ENCODE measurements at places on chromosomes 12 and 14.

DNA sequence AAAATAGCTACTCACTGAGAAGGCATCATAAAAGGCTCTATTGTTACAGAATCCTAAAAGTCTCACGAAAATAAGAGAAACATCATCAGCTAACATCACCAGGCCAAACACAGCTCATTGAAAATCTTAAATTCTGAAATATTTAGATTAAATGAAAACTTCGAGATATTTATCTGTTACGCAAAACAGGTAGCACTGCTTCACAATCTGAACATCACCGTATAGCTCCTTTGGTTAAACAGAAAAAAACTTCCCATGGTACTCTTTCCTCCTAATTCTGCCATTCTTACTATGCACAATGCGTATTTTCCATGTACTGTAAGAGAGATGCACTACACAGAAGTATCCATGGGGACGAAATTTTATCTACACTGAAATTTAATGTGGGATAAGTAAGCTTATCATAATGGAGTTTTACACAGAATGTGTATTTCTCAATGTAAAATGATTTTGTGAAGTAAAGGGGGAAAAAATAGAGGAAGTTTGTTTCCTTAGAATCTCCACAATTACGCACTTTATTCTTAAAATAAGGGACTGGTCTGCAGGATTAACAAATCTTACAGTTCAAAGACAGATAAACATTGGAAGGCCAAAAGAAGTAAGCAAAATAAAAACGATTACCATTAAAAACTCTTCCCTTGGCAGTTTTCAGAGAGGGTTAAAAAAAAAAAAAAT lies 1.9 kb downstream of the SGPP1 start:
- no peak for DNase-seq

- DNase-seq: no peak
These were observed 45.2 kb downstream of the GRIP1 start for GRCh38 chr12:66633676-66634075.

- DNase-seq: no peak
These were observed 753 bp downstream of the ACRBP start for GRCh38 chr12:6646276-6647082.

DNA sequence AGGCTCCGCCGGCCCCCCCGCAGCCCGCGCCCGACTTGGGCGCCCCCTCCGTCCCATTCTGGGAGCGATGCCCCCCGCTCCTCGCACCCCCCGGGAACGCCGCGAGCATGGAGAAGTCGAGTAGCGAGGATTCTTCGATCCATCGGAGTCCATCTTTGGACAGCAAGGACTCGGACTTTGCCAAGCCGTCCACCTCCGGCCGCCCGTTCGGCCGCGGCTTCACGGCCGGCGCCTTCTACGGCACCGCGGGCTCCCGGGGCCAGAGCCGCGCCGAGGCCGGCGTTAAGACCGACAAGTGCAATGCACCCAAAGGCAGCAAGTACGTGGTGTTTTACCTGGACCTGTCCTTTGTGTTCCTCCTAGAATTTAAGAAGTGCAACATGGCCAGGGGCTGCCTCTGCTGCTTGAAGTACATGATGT lies 123.6 kb downstream of the TSPAN9 start:
- DNase-seq: no peak

- no peak for DNase-seq
These were observed 34.4 kb upstream of the DLK1 start for GRCh38 chr14:100692256-100692655.

DNA sequence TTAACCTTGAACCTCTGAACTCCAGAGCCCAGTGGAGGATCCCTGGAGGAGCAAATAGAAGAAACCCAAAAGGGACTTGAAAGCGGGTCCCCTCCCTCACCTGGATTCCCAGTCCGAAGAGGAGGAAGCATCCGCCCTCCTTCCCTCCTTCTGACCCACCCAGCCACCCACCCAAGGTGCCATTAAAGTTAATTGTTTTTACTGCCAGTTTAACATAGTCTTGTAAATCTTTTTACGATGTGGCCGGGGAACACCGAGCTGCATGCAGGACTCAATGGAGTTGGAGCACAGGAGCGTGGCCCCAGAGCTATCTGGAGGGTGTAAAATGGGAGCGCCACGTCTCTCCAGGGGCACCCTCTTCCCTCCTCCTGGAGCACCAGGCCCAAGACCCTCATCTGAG lies 49.9 kb upstream of the TBX3 start:
- DNase-seq: no peak

DNA sequence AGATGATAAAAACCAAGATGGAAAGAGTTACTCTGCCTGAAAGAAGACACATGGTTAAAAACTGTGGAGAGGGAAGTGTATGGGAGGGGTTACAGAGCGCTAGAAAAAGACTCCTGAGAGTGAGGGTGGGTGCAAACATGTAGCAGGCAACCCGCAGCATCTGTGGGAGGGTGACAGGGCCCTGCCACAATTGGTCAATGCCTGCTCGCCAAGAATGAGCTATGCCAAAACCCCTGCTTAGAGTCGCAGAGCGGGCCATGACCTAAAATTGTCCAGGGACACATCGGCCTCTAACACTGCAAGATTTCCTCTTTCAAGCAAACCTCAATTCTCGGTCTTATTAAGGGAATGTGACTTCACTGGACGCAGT lies 700 bp downstream of the PRKAG1 start:
- DNase-seq: peak; percentile 48

GRCh38 chr14:53663709-53664108 lies 292.9 kb downstream of the BMP4 start:
- no peak for DNase-seq

- no peak for DNase-seq
These were observed 22.1 kb downstream of the PRKCH start for GRCh38 chr14:61343471-61343870.

DNA sequence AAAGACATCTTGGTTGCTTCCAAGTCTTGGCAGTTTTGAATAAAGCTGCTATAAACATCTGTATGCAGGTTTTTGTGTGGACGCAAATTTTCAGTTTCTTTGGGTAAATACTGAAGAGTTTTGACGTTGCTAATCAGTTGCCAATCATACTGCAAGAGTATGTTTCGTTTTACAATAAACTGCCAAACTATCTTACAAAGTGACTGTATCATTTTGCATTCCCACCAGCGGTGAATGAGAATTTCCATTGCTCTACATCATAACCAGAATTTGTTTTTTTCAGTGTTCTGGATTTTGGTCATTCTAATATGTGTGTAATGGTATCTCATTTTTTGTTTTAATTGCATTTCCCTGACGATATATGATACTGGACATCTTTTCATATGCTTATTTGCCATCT lies 190.8 kb upstream of the PARP11 start:
- no peak for DNase-seq

- no peak for DNase-seq
These were observed 4.8 kb downstream of the PRKCH start for GRCh38 chr14:61326146-61326545.

- no peak for DNase-seq
These were observed 1.8 kb upstream of the PTPN21 start for GRCh38 chr14:88556581-88556980.

DNA sequence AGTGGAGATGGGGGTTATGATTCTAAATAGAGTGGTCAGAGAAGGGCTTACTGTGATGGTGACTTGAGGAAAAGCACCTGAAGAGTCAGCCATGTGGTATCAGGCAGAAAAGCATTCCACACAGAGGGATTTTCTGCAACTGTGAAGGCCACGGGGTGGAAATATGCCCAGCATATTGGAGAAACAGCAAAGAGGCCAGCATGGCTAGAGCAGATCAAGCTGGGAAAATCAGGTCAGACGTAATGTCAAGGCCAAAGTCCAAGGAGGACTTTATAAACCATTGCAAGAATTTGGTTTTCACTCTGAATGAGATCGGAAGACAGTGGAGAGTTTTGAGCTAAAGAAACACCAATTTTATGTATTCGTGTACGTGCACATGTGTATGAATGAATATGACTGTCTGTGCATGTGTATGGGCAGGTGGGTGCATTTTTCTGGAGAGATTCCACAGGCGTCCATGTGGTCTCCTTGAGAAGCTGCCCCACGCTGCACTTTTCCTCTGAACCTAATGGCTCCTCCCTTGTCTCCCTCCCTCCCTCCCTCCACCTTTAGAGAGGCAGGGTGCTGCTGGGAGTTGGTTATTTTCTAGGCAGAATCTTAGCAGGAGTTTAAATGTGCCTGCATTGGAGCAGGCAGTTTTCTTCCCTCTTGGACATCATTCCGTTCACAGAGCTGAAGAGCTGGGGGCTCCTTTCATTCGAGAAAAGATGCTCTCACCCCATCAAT lies 97.4 kb upstream of the PPP4R3A start:
- no peak for DNase-seq

DNA sequence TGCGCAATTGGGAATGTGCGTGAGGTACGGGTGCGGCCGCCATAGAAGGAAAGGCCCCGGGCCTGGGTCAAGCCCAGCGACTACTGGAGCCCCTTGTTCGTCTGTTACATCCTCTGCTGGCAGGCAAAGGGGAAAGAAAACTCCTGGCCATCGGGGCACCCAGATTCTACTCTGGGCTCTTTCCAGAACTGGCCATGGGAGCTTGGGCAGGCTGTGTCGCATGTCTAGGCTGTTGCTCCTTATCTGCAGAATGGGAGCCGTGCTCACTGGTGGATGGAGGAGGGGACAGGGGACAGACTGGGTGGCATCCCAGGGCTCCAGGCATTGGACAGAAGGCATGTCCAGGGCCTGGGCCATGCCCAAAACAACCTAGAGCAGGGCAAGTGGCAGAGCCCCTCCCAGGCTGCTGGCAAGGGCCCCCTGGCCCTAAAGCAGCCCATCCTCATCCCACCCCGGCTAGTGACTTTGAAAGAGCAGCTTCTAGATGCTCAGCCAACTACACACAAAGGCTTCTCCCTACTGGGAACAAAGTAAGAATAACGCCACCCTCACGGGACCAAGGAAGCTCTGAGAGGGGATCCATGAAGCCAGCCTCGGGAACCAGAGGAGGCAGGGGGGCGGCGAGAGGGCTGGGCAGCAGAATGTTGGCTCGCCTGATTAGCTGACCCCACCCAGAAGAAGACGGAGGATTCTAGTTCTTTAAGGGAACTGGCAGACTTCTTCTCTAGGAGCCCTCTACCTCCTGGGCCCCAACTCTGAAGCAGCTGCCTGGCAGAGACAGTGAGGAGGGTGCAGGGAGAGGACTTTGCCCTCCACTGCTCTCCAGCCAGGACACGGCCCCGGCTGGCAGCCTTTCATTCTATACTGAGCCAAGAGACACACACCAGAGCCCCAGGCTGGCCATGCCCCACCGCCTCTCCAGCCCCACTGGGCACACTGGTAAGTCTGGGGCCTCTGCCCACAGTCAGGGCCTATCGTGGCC lies 96.8 kb downstream of the SINHCAF start:
- no peak for DNase-seq

- peak; percentile 53 for DNase-seq
These were observed 101.1 kb upstream of the DCD start for GRCh38 chr12:54749191-54749818.

GRCh38 chr12:49358483-49359141 lies 8.7 kb upstream of the SPATS2 start:
- DNase-seq: peak; percentile 60

DNA sequence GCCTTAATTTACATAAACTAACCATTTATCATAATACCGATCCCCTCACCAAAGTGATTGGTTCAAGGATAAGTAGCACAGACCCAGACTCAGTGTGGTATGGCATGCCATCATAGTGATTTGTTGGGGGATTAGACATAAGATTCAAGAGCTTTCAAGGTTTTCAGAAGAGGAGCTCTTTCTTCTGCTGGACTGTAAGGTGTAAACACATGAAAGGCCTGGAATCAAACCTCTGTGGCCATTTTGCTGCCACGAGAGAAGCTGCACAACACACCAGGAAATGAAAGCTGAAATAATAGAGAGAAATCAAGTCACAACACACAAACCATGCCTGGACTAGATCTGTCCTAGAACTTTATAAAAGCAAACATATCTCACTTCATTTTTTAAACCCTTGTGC lies 30.8 kb downstream of the BTG1 start:
- DNase-seq: no peak

DNA sequence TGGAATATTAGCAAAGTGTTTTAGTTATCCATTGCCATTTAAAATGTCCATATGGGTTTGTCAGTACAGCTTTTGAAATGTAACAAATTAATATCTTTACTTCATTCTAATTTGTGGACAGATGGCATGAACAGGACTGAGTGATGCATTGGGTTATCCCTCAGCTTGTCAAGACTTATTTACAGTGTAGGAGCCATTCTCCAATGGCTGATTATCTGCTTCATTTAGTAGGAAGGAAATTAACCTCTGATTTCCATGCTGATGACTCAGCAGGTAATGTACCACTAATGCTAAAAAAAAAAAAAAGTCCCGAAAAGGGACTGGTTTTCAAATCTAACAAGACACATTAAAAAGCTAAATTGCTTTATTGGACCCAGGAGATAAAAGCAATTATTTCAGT lies 1149.0 kb upstream of the USP15 start:
- no peak for DNase-seq

GRCh38 chr12:60758224-60758623 lies 1162.4 kb downstream of the SLC16A7 start:
- no peak for DNase-seq

DNA sequence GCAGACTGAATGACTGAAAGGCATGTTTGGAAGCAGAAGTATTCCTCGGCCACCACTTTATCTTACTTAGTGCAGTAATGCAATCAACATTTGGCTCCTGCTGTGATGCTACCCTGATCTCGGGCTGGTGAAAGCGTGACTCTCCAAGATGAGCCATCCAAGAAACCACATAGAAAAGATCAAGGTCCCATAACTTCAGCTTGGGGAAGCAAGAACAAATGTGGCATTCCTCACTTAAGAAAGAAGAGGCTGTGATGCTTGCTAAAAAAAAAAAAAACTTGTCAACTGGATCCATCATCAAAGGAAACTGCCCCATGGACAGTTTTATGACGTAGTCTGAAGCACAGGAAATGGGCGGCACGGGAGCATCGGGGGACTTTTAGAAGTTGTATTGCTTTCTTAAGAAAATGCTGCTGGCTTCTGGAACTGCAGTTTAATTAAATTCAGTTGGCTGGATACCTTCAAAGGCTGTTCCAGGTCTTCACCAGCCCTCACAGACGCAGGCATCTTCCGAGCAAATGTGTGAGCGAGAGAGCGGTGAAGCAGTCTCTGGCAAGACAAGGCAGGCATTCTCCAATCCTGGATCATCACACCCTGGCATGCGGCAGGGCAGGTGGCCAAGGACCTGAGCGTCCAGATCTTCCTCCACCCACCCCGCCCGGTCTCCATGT lies 38.2 kb upstream of the MAP1LC3B2 start:
- no peak for DNase-seq

Data from COLO829 (cell line).